Cardiac muscle cell (in vitro differentiated cells and primary cell): ENCODE measurements at places on chromosomes 12 and 14.

DNA sequence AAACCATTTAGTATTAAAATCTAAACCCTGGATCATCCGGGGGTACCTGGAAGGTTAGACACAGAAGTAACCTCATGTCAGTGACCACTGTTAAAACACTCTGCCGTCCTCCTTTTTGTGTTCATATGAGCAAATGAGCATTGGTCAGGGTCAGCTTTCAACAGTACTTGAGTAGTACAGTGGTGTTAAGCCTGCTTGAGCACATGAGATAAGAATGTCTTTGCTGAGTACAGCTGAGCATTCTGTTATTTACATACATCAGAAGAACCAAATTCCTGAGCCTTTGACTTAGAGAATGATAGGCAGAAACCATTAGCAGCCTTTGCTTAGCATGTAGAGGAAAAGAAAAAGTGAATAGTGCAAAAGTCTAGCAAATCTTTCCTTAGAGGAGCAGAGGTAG lies 38.6 kb upstream of the LRTM2 start:
- peak overlapping the region; percentile 39 for H3K27ac ChIP-seq
- H3K4me1 ChIP-seq = peaks cover 19% of the 10 kb centered on the region
- peak; percentile 50 for DNase-seq
- no peaks in the 10 kb centered on the region for H3K27me3 ChIP-seq

GRCh38 chr12:5489760-5490406 lies 58.0 kb downstream of the NTF3 start:
- H3K27me3 ChIP-seq = no peaks in the 10 kb centered on the region
- no peak overlapping the region for H3K27ac ChIP-seq
- no peak overlapping the region for H3K4me3 ChIP-seq
- peaks cover 5% of the 10 kb centered on the region for H3K4me1 ChIP-seq
- H3K36me3 ChIP-seq = no peaks in the 10 kb centered on the region

- no peaks in the 10 kb centered on the region for H3K27me3 ChIP-seq
- no peaks in the 10 kb centered on the region for H3K36me3 ChIP-seq
- H3K4me3 ChIP-seq = no peak overlapping the region
- no peak overlapping the region for H3K27ac ChIP-seq
- DNase-seq = no peak
Observed at GRCh38 chr12:63302941-63303536, 152.0 kb upstream of the AVPR1A start.

DNA sequence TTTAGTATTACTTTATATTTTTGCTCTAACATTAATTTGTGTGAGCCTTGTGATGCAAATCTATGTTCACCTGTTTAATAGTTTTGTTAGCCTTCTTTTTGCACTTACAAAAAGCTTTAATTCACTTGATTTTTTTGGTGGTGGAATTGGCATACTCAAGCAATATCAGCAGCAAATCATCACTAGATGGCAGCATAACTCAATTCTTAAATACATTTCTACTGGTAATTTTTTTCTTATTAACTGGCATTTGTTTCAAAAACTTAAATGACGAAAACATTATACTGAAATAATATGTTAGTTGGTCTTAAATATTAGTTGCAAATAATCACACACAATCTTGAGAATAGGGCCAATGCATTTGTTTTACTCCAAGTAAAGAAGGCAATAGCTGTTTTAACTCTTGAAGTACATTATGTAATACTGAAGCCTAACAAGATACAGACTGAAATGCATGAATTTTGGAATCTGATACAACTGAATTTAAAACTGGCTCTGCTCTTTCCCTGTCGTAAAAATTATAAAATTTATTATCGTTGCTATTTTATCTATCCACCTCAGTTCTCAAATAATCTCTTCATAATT lies 151.5 kb downstream of the ATXN7L3B start:
- no peaks in the 10 kb centered on the region for H3K4me1 ChIP-seq
- H3K27me3 ChIP-seq = no peaks in the 10 kb centered on the region
- no peak overlapping the region for H3K27ac ChIP-seq
- peak; percentile 46 for DNase-seq
- no peaks in the 10 kb centered on the region for H3K36me3 ChIP-seq

DNA sequence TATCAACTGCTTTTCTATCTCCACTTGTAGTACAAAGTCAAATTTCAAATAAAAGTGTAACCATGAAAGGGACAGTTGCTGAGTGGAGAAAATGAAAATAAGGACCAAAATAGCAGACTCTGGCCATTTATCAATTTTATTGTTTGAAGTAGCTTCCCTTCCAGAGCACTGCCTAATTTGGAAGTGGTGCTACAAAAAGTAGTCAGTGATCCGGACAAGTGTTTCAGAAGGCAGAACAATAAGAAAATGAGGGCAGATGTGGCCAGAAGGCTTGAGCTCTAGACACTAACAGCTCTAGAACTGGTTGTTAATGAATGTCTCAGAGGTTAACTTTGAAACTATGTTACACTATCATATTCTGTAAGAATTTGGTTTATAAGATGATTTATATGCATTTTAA lies 48.9 kb downstream of the ABCC9 start:
- DNase-seq = no peak
- no peak overlapping the region for H3K27ac ChIP-seq
- no peaks in the 10 kb centered on the region for H3K36me3 ChIP-seq
- H3K27me3 ChIP-seq = no peaks in the 10 kb centered on the region
- H3K4me3 ChIP-seq = no peak overlapping the region
- no peaks in the 10 kb centered on the region for H3K4me1 ChIP-seq

DNA sequence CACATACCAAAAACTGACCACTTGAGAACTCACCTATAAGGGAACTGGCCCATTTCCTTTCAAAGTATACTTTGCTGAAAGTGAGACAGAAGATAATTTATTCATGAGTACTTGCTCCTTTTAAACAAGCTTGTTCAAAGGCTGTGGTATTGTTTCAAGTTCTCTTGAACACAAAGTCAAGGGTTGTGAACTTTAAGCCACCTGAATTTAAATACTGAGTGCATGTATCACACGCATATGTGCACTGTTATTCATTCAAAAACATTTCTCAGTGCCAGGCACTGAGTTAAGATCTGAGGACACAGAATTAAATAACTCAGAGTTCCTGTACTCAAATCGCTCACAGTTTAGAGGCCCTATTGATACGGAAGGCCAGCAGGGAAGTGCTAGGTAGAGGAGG lies 19.1 kb upstream of the LDHB start:
- H3K27ac ChIP-seq = no peak overlapping the region
- no peaks in the 10 kb centered on the region for H3K27me3 ChIP-seq
- no peaks in the 10 kb centered on the region for H3K36me3 ChIP-seq
- no peaks in the 10 kb centered on the region for H3K4me1 ChIP-seq
- no peak overlapping the region for H3K4me3 ChIP-seq
- DNase-seq = no peak

GRCh38 chr14:72975770-72976169 lies 49.5 kb downstream of the DCAF4 start:
- no peaks in the 10 kb centered on the region for H3K27me3 ChIP-seq
- no peak for DNase-seq
- H3K36me3 ChIP-seq = peaks cover 31% of the 10 kb centered on the region
- H3K27ac ChIP-seq = no peak overlapping the region
- H3K4me1 ChIP-seq = no peaks in the 10 kb centered on the region

DNA sequence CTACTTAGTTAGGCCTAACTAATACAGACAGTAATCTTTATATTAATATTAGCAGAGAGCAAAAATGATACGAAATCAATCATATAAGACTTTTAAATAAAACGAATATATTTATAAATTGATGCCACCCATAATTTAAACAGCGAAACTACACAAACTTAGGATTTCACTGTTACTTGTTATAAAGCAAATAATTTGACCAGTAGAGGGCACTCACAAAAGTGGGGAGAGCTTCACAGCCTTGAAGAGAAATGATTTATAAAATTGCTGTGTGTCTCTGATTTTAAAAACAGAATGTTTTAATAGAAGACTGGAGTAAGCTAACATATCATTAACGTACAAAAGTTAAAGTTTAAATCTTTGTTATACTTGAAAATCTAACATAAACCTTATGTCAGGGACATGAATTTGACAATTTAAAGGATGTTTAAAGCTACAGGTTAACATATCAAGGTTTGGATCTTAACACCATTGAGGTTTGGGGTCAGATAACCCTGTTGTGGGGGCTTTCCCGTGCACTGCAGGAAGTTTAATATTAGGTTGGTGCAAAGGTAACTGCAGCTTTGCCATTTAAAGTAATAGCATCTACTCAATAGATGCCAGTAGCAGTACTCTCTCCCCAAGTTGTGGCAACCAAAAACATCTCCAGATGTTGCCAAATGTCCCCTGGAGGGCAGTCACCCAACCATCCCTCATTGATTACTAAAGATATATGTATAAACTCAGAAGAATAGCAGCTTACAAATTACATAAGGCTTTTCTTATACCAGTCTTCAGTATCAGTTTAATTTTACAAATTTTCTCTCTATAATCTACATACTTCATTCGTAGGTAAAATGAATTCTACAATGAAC lies 9.3 kb downstream of the KRAS start:
- no peak overlapping the region for H3K27ac ChIP-seq
- no peaks in the 10 kb centered on the region for H3K4me1 ChIP-seq
- H3K36me3 ChIP-seq = peaks cover 3% of the 10 kb centered on the region
- H3K4me3 ChIP-seq = no peak overlapping the region

DNA sequence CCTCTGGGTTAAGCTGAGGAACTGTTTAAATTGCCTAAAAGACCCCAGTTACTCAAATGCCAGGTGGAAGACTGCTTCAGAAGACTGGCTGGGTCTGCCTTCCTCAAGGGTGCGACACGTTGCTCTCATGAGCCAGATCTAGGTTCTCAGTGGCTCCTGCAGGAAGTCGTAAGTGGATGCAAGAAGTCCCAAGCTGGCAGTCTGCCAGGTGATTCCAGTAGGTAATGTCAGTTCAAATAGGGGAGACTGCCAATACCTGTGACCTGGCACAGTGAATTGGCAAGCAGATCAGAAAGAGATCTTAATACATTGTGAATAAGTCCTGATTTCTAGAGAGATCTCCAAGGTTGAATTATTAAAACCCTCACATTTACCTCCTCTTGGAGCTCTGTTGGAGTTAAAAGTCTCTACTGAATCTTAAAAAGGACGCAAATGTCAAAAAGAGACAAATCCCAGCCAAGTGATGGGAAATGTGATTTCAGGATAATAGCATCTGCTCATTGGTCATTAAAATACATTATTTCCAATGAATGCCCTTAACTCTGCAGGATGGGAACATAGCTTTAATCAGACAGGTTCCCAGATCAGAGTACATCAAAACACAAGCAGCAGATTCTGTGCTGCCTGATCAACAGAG lies 98.8 kb upstream of the FRMD6 start:
- DNase-seq = no peak
- H3K27ac ChIP-seq = no peak overlapping the region
- no peak overlapping the region for H3K4me3 ChIP-seq
- no peaks in the 10 kb centered on the region for H3K36me3 ChIP-seq
- H3K4me1 ChIP-seq = no peaks in the 10 kb centered on the region

GRCh38 chr12:90871726-90872096 lies 83.3 kb downstream of the CCER1 start:
- no peaks in the 10 kb centered on the region for H3K36me3 ChIP-seq
- no peak overlapping the region for H3K27ac ChIP-seq
- H3K4me3 ChIP-seq = no peak overlapping the region
- no peaks in the 10 kb centered on the region for H3K27me3 ChIP-seq
- no peak for DNase-seq

- no peaks in the 10 kb centered on the region for H3K36me3 ChIP-seq
- H3K4me1 ChIP-seq = no peaks in the 10 kb centered on the region
- H3K27ac ChIP-seq = no peak overlapping the region
- H3K4me3 ChIP-seq = no peak overlapping the region
- no peaks in the 10 kb centered on the region for H3K27me3 ChIP-seq
Observed at GRCh38 chr12:28963554-28963953, 185.5 kb upstream of the FAR2 start.
